ENCODE measurements at places on chromosomes 3 and 15. TPM values are rescaled to one million over a fixed set of nuclear protein-coding genes. Genes with fewer than 3 reads are reported as not detected.

- no peak for DNase-seq
These were observed 138.3 kb upstream of the MYRIP start for GRCh38 chr3:39671116-39671515.

DNA sequence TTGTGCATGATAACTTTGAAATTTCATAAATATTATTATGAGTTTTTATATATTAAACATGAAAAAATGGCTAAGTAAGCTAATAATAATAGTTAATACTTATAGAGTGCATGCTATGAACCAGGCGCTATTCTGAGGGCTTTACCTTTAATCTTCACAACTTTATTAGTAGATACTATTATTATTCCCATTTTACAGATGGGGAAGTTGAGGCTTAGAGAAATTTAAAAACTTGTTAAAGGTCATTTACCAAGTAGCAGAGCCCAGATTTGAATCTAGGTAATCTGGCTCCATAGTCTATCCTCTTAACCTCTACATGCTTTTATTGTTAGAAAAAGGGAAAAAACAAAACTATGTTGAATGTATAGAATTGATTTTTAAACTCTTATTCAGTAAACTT is 60.4 kb downstream of the TRPC1 start:
- no peak for DNase-seq

DNA sequence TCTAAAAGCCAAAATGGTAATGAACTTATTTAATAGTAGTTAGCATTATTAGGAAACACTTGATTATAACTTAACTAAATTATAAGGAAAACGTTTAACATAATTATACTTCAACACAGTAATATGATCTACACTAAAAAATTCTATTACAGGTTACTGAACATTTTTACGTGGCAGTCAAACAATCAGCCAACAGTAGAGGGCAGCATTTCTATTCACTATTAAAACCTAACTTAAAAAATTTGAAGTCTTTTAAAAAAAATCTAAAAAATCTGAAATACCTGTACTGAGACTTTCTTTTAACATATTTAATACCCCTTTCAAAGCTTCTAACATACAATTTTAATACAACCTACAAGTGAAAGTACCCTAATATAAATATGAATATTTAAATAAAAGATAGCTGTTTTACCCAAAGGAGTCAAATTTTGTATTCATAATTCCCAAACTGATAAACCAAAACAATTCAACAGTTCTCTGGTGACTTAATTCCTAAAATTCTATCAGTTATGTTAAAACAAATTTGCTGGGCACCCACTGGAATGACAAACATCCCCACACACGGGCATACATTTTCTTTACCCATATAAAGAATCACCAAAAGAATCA is 41.5 kb downstream of the DLG1 start:
- peak; percentile 75 for DNase-seq

GRCh38 chr3:8888301-8888915 is 74.9 kb downstream of the RAD18 start:
- DNase-seq = no peak

GRCh38 chr15:100588638-100589242 is 13.2 kb downstream of the LINS1 start:
- peak; percentile 50 for DNase-seq

DNA sequence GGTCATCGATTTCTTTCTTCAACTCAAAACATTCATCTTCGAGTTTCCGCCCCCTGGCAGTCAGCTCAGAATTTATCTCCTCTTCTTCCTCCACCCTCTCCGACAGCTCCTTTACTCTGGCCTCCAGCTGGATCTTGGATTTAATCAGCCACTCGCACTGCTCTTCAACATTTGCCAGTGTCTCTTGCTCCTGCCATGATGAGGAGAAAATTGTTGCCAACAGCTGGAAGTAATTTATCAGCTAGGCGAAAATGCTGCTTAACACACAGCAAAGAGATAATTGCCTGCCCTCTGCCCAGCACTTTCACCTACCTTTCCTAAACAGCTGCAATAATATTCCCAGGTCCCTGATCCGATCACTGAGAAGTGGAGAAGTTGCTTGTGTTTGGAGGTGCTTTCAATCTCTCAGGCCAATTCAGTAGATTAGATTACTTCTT is 69.3 kb downstream of the MYH15 start:
- DNase-seq = no peak

- DNase-seq = peak; percentile 62
These were observed 5.6 kb upstream of the APPL1 start for GRCh38 chr3:57221883-57222282.

DNA sequence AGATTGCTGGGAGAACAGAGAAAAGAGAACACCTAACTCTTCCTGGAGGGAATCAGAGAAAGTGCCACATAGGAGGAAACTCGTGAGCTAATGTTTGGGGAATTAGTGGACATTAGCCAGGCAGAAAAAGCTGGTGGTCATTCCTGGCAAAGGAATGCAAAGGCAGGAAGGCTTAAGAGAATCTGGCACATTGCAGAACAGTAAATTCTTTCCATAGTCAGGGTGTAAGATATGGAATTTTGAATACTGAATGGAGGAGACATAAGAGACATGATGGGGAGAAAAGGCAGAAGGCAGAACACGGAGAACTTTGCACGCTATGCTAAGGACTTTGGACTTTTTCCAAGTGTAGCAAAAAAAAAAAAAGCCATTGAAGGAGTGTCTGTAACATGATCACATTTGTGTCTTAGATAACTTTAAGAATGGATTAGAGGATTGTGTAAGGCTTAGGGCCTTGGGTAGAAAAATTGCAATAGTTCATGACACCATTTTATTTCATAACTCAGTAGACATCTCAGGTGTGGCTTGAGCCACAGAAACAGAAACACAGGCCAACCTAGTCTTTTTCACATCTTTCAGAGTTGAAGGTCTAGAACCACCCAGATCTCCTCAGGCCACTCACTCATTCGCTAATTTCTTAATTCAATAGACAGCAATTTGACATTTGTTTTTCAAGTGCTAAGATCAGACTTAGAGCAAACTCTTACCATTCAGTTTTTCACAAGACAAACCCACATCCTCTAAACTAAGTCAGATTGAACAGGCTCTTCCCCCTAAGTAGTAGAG is 31.2 kb upstream of the CCDC80 start:
- peak; percentile 80 for DNase-seq

DNA sequence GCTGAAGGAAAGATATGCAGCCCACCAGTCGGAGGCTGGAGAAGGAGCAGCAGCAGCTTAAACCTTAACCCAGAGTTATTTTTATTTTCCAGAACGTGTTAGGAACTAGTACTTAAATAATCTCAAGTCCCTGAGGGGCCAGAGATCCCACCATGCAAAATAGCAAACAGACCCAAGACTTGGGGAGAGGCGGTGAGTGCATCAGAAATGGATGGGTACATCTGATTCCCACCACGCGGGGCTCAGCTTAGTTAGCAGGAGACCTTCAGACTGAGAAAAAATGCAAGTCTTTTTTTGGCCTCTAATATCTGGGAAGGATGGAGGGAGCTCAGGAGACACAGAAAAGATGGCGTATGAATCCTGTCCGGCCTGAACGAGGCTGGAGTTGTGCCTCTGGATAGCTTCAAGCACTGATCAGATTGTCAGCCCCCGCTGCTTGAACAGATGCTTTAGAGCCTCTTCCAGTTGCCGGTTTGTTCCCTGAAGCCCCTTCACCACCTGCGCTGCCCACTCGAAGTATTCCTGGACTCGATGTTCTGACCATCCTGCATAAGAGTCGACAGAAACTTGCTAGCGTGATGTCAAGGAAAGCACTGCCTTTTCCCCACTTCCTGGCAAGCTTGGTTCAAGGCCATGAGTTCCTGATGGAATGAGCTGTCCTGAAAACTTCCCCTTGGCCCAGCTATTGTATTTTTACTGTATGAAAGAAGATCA is 1.3 kb downstream of the HDDC3 start:
- no peak for DNase-seq

GRCh38 chr15:82298520-82298919 is 35.9 kb downstream of the SAXO2 start:
- DNase-seq = no peak

GRCh38 chr15:96360581-96361308 is 30.2 kb downstream of the NR2F2 start:
- no peak for DNase-seq

DNA sequence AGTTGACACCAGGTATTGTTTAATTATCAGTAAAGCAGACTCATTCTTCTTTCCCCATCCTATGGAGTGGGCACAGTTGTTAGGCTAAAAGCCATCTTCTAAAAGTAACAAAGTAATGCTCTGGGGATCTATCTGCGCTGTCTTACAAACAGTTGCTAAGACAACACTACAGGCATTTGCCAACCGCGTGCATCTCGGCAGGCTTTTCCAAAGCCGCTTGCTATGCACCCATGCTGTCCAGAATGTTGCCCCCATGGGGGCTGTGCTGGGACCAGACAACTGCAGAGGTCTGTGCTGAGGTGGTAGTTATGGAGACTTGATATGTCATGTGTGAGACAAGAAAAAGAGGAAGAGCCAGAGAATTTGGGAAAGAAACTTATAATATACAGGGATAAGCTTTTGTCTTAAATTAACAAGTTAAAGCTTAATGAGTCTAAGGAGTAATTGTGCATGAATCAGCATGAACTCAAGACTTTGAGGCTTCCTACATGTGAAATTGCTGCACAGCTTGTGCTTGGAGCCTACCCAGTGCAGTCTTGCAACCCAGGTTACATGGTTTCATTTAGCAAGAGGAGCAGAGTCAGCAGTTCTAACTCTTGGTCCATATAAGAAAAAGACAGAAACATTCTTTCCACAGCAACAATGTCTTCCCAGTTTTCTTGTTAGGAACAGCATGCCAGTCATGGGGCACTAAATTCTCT is 38.9 kb upstream of the DCLK3 start:
- DNase-seq = no peak

DNA sequence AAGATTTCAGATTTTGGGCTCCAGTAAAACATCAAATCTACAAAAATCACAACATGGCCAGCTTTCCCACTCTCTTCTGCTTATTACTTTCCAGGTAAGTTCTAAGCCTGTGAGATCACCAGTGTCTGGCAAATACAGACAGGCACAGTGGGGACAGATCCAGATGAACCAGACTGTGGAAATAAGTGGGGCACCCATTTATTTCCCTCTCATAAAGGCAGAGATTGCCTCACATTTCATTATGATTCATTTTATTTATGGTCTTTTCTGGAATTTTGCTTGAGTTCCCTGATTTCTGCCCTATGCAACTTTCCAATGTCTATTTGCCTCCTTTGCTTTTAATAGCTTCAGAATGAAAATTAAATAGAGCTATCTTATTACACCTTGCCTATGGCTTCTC is 66.8 kb downstream of the GREM1 start:
- peak; percentile 38 for DNase-seq

- DNase-seq = no peak
These were observed 28.1 kb upstream of the CAPN3 start for GRCh38 chr15:42331235-42331634.

DNA sequence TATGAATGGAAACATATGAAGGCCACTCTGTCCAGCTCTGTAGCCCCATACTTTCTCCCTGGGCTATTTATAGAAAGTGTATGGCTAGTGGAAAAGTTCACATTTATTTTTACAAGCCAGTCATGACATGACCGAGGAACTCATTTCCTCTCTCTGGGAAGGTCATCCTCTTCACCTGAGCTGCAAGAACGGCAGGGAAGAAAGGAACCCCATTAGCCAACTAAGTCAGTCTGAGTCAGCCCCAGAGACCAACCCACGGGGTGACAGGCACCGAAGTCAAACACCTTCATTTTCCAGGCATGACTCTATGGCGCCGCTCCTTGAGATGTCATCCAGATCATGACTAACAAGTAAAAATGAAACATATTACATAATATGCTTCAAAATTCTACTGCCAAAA is 4.8 kb downstream of the PAQR9 start:
- peak; percentile 88 for DNase-seq

Gene ANKRD63
- total RNA-seq = 1.4 TPM

Gene C3orf85
- total RNA-seq = not detected

Gene MUSTN1
- 0.66 TPM for total RNA-seq

Gene A4GNT
- not detected for total RNA-seq

Gene CFAP161
- total RNA-seq = 0.55 TPM

Gene C2CD4A
- total RNA-seq = 0.11 TPM

Measured in PC-3 (cell line).